ENCODE measurements at places on chromosomes 16 and 17.

DNA sequence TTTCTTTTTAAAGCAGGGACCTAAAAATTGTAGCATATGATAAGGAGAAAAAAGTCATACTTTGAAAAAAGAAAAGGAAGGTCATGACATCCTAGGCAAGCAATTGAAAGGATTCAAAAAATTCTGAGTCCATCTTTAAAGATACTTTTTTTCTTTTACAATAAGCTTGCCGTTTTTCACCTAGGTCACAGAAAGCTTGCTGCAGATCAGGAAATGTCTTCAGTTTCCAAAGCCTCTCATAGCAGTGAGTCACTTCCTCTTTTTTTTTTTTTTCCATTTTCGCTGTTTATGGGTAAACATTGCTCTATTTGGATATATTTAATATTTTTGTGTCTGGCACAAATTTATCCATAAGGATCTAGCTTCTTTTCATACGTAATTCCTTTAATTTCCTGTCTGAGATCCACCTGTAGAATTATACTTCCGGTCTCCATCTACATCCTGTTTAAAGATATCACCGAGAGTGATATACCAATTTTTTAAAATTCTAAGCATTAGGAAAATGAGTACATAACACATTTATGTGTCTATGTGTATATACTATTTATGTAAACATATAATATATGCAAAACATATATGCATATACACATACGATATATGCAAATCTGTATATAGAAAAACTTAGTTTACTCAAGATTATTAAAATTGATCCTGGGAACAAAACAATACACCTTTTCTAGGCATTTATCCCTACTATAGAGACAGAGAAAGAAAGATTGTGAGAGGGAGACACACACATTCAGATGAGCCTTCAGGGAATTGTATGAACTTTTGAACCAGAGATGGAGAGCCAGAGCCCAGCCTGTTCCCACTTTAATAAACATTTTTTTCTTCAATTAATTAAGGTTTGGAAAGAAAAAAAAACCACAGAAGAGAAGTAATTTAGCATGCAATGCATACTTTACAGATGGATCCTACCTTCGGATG lies 134.4 kb downstream of the SKAP1 start:
- no peak for DNase-seq

GRCh38 chr17:15649861-15650421 lies 30.4 kb upstream of the FBXW10B start:
- no peak for DNase-seq

- no peak for DNase-seq
Observed at GRCh38 chr17:80443916-80444643, 29.1 kb downstream of the ENDOV start.

GRCh38 chr17:79676796-79677195 lies 53.9 kb upstream of the ENPP7 start:
- DNase-seq, result no peak

GRCh38 chr16:80526418-80527061 lies 14.3 kb upstream of the DYNLRB2 start:
- DNase-seq, result peak; percentile 75

- no peak for DNase-seq
Observed at GRCh38 chr16:6484081-6484480, 848.6 kb upstream of the RBFOX1 start.

DNA sequence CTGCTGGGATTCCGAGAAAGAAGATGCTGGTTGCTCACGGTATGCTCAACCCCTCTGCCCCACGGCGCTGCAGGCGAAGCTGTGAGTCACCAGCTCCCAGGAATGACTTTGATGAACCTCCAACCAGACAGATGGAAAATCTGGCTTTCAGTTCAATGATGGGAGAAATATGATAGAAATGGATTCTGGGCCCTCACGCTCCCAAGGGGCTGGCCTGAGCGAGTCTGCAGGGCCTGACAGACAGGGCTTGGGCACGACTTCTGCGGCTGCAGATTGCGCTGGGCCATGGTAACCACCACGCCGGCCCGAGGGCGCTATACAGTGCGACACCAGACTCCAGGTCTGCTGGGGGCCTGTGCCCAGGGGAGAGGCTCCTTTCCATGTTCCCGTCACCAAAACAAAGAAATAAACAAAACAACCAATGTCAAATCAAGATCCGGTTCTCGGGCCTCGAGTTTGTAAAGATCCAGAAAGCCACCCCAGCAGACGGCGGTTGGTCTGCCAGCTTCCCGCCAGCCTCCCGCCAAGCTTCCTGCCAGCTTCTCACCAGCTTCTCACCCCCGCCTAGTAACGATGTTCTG lies 11.1 kb upstream of the ABR start:
- DNase-seq, result no peak

DNA sequence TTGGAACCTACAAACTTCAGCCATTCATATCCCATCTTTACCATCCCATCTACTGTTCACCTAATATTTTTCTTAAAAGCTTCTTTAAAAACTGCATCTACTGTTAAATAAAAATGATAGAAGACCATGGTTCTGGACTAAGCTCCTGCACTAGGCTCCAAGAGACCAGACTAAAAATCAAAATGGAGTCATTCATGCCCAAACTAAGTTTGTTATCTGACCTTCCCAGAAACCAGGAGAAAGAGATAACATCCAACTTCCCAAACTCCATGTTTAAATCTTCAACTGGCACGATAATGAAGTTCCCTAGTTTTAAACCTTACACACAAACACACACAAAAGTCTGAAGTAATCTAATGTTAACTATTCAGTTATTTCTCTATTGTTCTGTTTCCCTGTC lies 13.8 kb downstream of the DCUN1D3 start:
- no peak for DNase-seq

DNA sequence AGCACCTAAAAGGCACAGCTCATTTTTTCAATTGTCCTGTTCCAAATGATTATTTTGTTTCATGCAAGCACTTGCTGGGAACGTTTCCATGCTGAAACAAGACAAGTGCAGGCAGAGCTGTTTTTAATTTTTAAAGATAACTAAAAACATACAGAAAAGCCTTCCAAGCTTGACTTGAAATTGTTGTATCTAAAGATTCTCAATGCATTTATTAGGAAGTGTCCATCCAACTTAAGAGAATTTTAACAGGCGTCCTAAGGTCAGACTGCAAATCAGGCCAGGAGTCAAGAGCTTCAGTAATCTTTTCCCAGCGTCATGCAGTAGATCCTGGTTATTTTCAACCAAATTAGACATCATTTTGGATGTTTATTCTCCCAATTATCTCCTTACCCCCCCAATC lies 702.8 kb downstream of the KCNJ2 start:
- no peak for DNase-seq
